ENCODE measurements at places on chromosomes 1 and 21.
A peak's percentile ranks its signal among the peaks of the same experiment; 100 is the strongest.

DNA sequence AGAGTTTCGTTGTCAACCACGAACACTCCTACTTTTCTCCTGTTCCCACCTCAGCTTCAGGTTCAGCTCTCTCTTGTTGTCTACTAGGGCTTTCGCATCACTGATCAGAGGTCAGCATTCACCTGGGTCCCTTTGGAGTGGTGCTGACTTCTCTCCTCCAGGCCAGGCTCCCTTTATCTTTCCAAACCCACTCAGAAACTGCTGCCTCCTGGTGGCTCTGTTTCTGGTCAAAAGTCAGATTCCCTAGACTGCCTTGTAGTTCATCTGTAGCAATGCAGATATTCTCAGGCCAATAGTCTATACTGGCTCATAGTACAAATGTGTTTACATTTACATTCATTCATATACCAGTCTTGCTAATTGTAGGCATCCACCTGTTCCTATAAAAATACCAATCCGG is 6.4 kb upstream of the ERI3 start:
- no peak for DNase-seq

GRCh38 chr1:8816831-8817411 is 519 bp downstream of the RERE start:
- DNase-seq = no peak

GRCh38 chr21:45834026-45834715 is 147.4 kb upstream of the COL6A1 start:
- no peak for DNase-seq

GRCh38 chr1:28775121-28775942 is 36.6 kb upstream of the OPRD1 start:
- peak; percentile 42 for DNase-seq

GRCh38 chr1:115412286-115412685 is 74.2 kb upstream of the NGF start:
- no peak for DNase-seq

DNA sequence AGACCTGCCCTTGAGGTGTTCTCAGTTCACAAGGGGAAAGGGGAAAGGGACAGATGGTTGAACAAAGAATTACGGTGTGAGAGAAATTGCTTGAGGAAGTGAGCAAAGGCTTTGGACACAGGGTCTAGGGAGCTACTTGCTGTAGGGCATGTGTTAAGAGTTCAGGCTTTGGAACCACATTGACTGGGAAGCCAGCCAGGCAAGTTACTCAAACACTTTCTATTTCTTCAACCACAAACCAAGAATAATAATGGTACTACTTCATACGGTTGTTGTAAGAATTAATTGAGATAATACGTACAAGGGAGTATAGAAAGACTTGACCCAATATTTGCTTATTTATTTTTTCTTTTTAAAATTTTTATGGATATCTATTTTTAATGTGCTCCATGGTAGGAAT is 26.6 kb downstream of the AK4 start:
- no peak for DNase-seq

DNA sequence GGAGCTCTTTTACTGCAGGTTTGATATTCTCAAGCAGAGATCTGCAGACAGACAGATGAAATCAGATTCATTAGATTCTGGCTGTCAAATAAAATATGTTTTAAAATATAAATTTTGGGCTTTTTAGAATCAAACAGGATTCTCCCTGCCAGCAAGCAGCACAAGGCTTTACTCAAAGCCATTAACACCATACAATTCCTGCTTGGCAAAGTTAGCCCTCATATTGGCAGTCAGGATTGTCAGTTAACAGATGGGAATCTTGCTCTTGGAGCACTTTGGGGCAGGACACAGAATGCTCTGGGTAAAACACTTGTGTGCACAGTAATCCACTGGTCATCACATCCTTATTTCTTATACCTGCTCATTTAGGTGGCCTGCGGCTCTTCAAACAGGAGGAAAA is 560.6 kb upstream of the BEND5 start:
- no peak for DNase-seq

- no peak for DNase-seq
These were observed 14.6 kb upstream of the UMODL1 start for GRCh38 chr21:42056468-42056867.

DNA sequence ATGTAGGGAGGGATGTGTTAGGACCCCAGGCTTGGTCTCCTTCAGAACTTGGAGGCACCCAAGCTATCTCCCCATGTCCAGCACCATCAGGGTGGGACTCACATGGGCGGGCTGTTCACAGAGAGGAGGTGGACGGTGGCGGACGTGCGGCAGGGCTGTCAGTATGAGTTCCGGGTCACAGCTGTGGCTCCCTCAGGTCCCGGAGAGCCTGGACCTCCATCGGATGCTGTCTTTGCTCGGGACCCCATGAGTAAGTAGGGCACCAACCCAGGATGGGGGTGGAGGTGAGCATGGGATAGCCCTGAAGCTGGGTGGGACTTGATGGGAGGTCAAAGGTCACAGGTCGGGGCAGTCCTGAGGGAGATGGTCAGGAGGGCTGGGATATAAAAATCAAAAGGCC is 27.8 kb downstream of the IGFN1 start:
- DNase-seq = no peak

GRCh38 chr1:5053744-5054143 is 399.3 kb downstream of the AJAP1 start:
- no peak for DNase-seq

DNA sequence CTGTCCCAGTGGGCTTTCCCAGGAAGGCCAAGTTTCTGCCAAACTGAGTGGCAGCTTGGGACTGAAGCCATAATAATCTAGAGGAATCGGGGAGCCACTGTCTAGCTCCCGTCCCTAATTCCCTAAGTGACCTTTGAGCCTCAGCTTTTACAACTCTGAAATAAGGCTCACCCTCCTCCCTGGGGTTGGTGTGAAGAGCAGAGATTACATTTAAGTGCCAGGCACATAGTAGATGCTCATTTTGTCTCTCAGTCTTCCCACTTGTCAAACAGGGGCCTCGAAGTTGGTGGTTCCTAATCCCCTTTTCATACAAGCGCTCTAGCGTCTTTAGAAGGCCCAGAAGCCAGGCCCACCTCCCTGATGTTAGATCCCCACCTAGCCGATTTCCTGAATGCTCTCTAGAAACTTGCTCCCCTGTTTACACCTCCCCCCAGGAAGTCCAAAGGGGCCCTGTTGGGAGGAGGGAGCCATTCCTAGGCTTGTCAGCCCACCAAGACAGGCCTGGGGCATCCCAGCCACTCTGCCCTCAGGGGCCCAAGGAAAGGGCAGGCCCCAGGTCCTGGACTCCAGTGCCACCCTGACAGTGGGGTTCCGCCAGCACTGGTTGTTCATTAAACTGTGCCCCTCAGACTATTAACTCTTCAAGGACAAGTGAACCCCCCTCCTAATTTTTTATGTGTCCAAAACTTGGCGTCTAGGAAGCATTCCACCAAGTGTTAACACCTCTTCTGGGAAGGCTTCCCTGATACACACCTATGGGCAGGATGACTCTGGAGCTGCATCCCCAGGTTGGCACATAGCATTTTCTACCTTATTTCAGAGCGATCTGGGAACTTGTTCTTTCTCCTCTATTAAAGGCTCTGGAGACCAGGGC is 49.3 kb upstream of the ECE1 start:
- DNase-seq = no peak

DNA sequence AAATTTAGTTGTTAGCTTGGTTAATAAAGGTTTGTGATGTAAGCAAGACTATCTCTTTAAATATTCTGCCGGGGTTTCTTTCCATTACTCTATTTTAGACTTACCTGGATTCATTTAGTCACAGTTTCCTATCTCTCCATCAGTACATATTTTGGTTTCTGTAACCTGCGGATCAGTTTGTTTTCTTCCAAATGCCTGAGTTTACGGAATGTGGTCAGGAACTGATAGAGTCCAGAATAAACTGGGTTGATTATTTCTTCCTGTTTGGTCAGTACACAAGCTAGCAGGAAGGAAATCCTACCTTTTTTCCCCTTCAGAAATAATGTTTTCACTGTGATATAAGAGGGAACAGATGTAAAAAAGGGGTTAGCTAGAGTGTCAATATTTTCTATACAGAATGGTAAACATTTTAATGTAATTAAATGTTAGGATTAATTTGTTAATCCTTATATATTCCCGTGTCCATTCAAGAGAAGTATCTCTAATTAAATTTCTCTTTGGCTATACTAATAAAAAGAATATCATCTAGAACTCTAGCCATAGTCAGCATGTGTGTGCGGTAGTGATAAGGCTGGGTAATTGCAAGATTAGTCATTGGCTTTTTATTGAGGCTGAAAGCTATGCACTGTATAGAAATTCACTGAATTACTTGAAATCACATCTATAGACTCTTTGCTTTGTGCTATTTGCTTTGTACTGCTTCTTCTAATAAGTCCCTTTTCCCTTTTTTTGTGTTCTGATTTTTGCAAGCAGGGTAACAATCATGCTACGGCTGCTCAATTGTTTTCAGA is 144.7 kb upstream of the ADGRL4 start:
- DNase-seq = no peak

DNA sequence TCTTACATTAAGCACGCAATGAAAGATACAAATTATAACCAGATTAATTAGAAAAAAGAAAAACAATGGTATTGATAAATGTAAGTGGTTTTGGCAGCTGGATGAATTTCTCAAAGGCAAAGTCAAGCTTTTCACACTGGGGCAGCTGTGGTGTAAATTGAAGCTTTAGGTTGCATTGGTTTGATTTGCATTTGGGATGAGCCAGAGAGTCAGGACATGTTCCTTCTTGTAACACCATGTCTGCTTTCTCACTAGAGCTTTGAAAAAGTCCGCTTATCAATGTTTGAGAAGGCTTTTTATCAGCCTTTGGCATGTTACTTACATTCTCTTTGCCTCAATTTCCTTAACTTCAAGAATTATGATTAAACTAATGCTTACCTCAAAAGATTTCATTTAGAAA is 173.9 kb downstream of the GPATCH2 start:
- no peak for DNase-seq

GRCh38 chr1:150235294-150235851 is 539 bp downstream of the ANP32E start:
- DNase-seq = peak; percentile 29

DNA sequence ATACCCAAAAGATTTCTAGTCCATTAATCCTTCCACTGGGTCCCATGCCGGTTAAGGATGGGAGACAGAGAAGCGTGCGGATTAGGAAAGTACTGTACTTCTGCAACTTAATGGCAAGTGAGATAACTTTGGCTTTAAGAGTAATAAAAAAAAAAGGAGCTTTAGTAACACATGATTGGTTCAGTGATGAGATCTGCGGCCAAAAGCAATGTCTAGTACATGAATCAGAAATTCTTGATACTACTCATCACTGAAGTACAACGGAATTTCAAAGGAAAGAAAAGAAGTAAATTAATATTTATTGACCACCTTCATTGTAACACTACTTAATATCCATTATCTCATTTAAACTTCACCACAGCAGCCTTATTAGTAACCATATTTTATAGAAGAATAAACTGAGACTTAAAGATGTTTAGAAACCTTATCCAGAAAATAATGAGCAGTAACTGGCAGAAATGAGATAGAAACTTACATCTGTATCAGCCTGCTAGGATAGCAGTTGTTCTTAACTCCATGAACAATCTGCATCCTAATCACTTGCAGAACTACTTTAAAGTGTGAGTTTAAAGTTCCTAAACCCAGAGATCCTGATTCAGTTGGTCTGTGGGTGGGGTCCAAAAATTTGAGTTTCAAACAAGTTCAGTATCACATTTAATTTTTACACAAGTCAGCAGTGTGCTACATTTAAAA is 14.1 kb upstream of the NUF2 start:
- no peak for DNase-seq

DNA sequence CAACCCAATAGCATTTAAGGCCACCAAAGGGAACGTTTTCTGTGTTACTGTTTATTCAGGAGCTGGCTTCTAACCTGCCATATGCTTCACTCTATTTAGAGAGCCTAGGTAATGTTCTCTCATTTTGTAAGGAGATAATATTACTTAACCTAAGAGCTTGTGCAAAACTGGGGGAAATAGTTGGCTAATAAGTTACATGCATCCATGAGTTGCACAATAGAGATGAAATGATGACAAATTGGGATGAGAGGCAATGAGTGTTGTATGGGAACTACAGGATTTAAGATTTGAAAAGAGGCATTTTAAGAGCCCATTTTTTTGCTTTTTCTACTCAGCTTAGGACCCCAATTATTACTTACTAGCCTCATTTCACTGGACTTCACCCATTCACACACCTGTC is 151.0 kb downstream of the ST6GALNAC3 start:
- DNase-seq = no peak

DNA sequence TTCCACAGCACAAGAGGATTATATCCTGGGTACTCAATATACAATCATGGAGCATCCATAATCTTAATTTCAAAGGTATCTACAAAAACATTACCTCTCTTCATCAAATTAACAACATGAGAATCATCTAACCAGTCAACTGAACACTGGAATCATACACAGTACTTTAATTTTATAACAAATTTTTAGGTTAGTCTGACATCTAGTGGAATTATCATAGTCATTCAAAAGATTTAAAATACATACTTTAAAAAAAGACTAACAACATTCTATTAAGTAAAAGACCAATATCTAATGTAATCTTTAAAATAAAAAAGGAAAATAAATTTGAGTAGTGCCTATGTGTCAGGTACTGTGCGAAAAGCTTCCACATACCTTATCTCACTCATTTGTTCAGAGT is 16.8 kb upstream of the SH3GLB1 start:
- DNase-seq = no peak

GRCh38 chr1:219460896-219461815 is 151.7 kb downstream of the ZC3H11B start:
- DNase-seq = no peak

- no peak for DNase-seq
These were observed 870.1 kb downstream of the BRINP3 start for GRCh38 chr1:189607477-189608096.

DNA sequence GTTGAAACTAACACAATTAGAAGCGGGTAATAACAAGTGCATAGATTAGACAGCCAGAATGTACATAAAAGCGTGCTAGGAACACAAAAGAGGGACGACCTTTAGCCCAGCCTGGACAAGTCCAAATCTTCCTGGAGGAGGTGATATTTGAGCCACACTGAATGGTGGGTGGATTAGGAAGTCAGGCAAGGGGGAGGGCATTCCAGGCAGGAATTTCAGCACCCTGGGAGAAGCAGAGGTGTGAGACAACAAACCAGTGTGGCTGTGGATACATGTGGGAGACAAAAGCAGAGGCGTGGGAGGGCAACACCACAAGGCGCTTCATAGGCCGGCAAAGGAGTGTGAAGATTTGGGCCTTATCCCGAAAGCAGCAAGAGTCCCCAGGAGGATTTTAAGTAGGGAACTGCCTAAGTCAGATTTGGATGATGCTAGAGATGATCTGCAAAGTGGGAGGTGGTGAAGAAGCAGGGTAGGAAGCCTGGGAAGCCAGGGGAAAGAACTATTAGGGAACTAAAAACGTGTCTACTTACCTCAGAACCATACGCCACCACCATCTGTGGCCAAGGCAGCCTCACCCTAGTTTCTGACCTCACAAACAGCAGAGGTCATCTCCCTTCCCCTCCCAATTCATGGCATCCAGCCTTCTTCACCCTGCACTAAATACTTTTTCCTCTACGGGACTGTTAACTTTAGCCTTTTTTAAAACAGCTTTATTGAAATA is 81.8 kb downstream of the GLUL start:
- no peak for DNase-seq

All from stimulated activated CD4-positive, alpha-beta T cell treated with anti-CD3 and anti-CD28 coated beads, Interleukin-1b, Interleukin-23, amount 100 ng/mL, for 4 hours (primary cell).